ENCODE measurements at places on chromosomes 12 and 14.

DNA sequence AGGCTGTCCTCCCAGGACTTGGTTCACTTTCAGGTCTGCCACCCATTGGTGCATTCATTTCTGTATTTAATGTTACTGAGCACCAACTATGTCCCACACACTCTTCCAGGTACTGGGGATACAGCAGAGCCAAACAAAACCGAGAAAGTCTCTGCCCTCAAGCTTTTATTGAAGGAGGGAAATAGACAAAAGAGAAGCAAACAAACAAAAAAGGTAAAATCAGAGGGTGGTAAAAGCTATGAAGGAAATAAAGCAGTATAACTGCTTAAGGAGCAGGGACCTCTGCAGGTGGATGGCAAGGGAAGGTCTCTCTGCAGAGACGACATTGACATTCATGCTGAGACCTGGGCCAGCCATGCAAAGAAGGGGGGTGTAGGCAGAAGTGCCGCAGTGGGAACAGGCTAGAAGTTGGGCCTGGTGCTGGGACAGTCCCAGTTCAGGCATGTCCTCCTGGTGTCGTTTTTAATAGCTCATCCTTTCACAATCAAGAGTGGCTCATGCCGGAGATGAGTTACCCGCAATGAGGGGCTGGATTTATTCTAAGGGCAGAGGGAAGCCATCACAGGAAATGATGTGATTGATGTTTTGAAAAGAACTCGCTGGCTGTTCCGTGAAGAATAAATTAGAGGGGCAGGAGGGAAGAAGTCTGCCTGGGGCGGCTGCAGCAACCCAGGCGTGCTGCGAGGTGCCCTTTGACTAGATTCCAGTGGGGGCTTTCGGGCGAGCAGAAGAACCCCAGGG is 72.8 kb downstream of the IRF2BPL start:
- DNase-seq = peak; percentile 49

DNA sequence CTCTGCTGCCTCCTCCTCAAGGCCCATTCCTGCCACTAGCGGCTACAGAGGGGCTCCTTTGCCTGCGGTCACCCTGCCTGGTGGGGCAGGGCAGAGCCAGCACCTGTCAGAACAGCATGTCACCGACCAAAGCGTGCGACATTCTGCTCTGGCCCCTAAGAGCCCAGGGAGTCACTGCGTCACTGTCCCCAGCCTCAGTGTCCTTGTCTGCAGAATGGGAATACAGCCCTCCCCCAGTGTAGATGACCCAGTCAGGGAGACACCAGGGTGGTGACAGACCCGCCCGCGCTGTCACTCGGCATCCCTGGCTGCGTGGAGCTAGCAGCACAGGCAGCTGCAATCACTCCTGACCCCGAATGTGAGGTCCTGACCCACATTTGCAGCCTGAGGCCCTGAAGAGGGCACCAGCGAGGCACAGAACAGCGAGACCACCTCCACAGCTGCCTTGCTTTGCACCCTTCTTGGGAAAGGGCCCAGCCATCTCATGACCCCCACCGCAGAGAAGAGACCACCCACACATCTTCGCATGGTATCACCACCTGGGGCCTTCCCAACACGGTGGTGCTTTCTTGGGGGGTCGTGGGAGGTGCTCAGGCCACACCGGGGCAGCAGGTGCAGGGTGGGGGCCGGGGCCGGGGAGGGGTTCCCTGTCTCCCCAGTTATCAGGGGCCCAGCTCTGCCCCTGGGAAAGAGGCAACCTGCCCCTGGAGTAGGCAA is 2.5 kb downstream of the AHNAK2 start:
- DNase-seq = no peak

DNA sequence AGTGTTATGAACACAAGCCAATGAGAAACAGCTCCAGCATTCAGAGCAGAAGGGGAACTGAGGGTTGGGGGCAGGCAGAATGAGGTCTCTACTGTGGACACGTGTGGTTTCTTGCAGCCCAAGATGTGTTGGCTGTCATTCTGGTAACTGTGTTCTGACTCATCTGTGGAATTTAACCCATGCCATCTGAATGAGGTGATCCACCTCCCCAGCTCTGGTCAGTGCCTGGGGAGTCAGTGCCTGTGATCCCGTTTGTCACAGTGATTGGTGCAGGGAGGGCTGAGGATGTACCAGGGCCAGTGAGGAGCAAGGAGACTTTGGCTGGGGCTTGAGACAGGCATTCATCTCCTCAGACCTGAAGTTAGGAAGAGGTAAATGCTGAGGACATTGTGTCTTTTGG is 216.8 kb downstream of the MSRB3 start:
- DNase-seq = no peak

DNA sequence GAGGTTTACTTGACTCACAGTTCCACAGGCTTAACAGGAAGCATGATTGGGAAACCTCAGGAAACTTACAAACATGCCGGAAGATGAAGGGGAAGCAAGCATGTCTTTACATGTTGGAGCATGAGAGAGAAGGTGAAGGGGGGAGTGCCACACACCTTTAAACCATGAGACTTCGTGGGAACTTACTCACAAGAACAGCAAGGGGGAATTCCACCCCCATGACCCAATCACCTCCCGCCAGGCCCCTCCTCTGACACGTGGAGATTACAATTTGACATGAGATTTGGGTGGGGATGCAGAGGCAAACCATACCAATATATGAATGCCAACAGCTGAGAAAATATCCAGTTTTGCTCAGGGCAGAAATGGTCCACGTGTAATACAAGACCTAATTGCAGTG is 518.6 kb downstream of the VRK1 start:
- no peak for DNase-seq

DNA sequence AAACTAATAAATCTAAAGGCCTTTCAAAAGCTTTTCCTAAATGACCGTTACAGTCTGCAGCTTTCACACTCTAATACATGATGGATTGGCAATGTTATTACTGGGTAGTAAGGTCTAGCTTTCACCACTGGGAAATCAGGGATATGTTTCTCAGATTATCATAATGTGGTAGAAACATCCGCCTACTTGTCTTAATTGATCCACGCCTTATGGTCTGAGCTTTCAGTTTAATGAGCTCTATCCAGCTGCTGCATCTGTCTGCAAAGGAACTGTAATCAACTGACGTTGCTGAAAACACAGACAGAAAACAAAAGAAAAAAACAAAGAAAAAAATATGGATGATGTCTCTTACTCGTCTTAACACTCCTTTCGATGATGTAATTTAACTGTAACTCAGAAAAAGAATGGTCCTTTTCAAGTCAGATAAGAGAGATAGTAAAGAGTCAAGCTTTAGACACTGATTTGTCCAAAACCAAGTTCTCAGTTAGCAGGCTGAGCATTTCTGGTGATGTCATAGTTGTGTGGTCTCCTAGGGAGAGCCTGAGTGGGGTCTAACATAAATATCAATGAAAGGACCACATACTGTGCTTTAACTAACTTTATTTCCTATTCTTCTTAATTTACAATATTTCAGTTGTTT is 85.9 kb downstream of the C2CD5 start:
- no peak for DNase-seq

- DNase-seq = no peak
Observed at GRCh38 chr14:74549588-74549987, 56.0 kb downstream of the ISCA2 start.

DNA sequence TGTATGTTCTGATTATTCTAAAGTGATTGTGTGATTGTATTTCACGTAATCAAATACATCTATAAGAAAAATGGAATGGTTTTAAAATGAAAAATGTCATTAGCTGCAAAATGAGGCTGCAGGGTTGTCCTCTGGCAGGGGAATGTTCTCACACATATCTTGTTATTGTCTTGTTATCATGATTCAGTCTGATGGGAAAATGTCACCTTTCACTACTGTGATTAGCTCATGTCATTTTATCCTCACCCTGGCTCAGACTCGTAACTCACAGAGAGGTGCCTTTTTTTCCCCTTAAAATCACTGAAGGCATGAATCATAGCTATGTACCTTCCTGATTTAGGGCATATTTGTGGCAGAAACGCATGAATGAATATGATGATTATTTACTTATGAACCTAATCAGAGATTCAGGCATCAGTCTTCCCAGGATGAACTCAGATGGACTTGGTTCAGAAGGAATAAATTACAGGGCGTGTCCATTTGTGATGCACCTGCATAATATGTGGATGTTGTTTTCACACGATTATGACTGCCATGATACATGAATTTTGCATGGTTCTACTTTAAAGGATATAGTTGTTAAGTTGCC is 1339.2 kb downstream of the AACS start:
- DNase-seq = no peak

DNA sequence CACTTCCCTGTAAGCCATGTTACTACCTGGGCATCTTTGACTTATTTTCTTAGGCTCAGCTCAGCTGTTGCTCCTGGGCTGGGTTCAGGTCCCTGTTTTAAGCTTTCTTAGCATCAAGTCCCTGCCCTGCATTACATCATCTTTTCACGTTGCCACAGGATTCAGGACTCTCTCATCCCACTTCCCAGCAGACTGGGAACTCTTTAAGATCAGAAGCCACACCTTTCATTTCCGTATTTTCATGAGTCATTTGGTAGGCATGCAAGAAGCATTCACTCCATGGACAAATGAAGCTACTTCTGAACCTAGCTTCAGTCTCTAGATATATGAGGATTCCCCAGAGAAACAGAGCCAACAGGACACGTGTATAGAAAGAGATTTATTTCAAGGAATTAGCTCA is 726.8 kb downstream of the VRK1 start:
- DNase-seq = no peak

- DNase-seq = no peak
Observed at GRCh38 chr14:68598621-68599447, 194.0 kb downstream of the ZFP36L1 start.

- no peak for DNase-seq
Observed at GRCh38 chr14:57403521-57403864, 13.1 kb downstream of the NAA30 start.

DNA sequence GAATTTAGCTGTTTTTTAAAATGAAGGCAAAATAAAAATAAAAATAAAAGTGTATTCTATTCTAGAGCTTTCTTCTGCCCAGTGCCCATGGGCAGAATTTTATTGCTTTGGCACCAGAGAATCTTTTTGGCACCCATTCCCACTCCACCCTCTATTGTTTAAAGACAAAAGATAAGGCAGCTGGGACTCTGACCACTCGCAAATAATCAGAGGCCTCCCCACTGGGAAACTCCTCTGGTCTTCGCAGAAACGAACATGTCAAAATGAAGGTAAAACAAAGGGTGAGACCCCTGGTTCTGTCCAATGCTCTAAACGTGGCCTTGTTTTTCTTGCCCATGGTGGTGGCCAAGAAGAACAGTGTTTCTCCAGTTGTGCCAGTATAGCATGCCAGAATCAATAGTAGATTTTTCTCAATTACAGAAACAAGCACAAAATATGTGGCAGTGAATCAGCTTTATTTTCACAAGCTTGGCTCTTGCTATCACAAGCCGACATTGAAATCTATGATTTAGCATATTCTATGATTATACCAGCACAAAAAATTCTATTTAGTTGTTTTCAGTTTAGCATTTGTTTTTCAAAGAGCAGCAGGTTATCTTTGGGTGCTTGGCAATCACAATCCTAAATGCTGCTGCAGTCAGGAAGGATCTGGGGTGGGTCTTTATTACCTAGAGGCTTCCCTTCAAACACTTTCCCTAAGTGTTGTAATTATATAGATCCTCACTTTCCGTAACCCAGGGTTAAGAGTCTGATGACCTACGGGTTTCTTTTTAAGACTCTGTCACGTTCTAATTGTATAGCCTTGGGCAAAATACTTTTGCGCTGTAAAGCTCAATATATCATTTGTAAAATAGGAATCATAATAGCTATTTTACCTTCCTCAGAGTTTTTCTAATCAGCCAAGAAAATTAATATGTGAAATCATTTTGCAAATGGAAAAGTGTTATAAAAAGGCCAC is 50.5 kb downstream of the KITLG start:
- no peak for DNase-seq

DNA sequence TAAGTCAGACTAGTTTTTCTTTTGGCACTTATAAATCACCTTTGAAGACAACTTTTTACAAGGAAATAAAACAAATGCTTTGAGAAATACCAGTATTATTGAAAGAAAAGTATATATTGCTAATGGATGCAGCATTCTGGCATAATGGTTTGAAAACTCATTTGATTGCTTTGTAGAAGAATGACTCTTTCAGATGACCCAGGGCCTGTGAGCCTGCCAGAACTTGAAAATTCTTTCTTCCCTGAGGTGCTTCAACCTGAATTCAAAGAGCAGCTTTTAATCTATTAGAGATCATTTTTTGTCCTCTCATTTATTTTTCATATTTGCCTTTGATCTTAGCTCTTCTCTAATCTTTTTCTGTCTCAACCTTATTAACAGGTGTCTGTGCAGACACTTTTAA is 87.4 kb downstream of the LRRK2 start:
- no peak for DNase-seq

DNA sequence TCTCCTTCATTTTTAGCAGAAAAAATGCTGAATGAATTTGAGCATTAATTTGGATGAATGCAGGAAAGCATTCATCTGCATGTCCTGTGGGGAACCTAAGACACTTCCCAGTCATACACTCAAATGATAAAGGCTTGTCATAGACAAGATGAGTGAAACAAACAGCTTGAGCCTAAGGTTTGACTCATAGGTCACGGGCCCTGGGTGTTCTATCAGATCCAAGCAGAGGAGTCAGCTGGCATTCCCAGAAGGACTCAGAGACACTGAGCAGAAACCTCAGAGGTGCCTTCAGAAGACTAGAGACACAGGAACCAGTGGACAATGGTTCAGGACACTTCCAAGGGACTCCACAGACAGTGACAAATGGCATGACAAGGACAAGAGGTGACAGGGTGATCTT is 183.9 kb downstream of the NTF3 start:
- DNase-seq = no peak

GRCh38 chr12:40313928-40314327 is 89.1 kb downstream of the LRRK2 start:
- DNase-seq = no peak

DNA sequence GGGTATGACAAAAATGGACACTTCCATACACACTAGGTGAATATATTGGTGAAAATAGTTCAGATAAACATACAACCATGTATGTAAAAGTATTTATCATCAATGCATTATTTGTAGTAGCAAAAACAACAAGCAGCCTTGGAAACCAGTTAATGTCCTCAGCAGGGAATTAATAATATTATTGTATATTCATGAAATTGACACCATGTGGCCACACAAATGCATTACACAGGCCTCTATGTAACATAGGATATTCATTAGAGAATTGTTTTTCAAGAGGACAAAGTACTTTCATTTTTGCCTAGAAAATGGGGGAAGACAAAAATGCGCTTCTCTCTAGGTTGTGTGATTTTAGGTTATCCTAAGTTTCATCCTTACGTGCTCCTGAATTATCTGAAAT is 24.3 kb downstream of the SPRING1 start:
- DNase-seq = no peak

GRCh38 chr14:88289234-88289633 is 33.8 kb downstream of the KCNK10 start:
- DNase-seq = no peak

All from NCI-H526 treated with DMSO at 0.1 percent for 48 hours (cell line).